NB4 (cell line): ENCODE measurements at places on chromosomes 1 and 21.

DNA sequence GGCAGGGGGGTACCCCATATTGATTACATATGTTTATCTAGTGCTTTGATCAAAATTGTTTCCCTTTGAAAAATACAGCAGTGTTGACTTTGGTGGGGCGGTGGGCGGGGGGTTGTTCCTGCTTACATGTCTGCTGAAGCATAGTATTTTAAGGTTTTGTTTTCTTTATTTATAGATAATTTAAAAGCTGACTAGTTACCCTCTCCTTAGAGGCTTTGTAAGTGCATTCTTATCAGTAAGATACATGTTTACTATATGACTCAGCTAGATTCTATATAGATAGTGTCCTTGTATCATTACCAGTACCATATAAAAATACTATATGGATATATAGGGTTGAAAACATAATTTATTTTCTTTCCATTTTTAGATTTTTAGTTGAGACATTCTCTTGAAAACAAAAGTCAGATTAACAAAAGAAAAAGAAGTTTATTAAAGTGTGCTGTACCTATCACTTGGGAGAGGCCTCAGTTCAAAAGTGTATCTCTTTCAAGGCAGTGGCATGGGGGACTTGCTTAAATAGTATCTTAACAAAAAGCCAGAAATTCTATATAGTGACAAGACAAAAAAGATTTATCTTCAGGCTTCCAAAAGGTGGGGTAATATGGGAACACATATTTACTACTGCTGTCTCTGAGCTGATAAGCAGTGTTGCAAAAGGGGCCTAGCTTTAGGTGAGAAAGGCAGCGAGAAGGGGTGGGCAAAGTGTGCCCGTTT, 79.0 kb downstream of the HS2ST1 start:
- DNase-seq: no peak

GRCh38 chr1:67850611-67851075, 17.4 kb upstream of the GNG12 start:
- no peak for DNase-seq

DNA sequence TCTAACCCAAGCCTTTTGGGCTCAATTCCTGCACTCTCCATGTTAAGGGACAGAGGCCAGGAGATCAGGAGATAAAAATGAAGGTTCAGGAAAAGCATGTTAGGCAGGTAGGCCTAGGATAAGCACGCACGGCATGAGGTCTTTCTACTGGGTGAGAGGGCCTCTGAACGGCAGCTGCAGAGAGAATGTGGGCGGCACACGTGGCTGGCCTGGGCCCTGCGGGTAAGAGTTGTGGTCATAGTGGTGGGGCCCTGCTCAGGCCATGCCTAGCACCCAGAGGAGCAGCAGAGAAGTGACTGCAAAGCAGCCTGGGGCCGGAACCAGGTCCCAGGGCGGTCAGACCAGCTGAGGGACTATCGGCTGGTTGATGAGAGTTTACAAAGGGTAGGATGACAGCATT, 7.5 kb upstream of the FOXO6 start:
- DNase-seq: peak; percentile 94

- no peak for DNase-seq
Observed at GRCh38 chr1:69203166-69203565, 364.6 kb upstream of the LRRC7 start.

GRCh38 chr1:242689378-242689777, 164.9 kb upstream of the PLD5 start:
- DNase-seq: no peak

- no peak for DNase-seq
Observed at GRCh38 chr1:980602-981395, 1.1 kb downstream of the PERM1 start.

- no peak for DNase-seq
Observed at GRCh38 chr1:58874757-58875755, 91.2 kb upstream of the JUN start.

- peak; percentile 42 for DNase-seq
Observed at GRCh38 chr1:11273595-11274234, 717 bp downstream of the UBIAD1 start.
